ENCODE measurements at places on chromosomes 2 and 18.
A peak's percentile ranks its signal among the peaks of the same experiment; 100 is the strongest.

DNA sequence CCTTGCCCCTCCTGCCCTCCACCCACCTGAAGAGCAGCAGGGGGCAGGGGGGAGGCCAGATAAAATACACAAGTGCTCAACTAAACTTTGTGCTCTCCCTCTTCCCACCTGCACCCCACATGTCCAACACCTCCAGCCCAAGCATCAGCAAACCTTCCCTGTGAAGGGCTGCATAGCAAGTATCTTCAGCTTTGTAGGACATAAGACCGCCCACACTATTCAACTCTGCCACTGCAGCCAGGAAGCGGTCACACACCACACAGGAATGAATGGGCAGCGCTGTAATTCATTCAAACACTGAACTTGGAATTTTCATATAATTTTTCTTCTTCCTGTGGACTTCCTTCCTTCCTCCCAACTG, 27.5 kb downstream of the TFCP2L1 start:
- DNase-seq, result no peak

- no peak for DNase-seq
Measured at GRCh38 chr2:237270520-237270919, 143.4 kb downstream of the COL6A3 start.

DNA sequence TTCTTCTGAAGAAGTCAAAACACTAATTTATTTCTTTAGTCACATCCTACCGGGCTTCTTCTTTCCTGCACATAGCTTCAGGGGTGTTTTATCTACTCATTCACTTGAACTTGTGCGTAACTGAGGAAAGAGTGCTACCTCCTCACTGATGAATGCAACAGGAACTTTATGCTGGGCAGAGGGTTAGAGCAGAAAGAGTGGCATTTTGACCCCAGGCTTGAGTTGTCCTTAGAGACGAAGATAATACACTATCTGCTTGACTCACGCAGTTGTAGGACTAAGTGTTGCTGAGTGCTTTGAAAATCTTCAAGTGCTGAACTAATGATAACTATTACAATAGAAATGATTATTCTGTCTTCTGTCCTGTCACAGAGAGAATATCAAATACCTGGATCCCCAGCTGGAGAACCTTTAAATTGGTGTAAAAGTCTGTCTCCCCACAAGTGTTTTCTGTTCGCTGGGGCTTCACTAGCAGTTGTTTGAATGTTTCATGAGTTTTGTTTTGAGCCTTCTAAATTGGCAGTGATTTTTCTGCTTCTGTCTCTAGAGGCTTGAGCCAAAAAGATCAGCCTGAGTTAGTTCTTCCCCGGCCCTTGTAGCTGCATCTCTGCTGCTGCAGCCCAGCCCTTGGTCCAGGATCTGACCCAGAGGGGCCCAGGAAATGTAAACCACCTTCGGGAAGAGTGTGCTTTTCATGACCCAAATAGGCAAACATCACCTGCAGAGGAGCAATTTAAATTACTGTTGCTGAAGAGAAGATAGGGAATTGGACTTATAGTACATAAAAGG, 86.3 kb upstream of the LGALSL start:
- no peak for DNase-seq

GRCh38 chr2:31764169-31764568, 183.4 kb upstream of the SRD5A2 start:
- DNase-seq, result no peak

GRCh38 chr2:236576953-236577352, 7.3 kb downstream of the ACKR3 start:
- no peak for DNase-seq

- DNase-seq, result no peak
Measured at GRCh38 chr2:120483355-120483754, 137.4 kb downstream of the INHBB start.

GRCh38 chr18:26549263-26550094, 1.1 kb upstream of the KCTD1 start:
- peak; percentile 51 for DNase-seq

DNA sequence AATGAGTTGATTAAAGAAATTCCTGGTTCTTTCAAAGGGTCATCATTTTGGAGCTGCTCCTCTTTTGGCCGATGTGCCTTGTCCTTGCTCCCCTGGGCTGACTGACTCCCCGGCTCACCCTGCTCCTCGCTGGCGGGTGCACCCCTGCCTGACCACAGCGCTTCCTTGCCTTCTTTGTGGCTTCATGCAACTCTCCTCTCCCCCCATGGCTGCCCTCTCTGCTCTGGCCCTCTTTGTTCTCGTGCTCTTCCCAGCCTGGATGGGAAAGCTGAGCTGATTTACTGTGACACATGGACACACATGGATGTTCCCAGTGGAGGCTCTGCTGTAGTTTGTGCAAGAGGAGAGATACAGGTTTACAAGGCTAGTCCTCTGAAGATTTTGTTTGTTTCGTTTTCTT, 234.6 kb downstream of the HAUS1 start:
- DNase-seq, result no peak

DNA sequence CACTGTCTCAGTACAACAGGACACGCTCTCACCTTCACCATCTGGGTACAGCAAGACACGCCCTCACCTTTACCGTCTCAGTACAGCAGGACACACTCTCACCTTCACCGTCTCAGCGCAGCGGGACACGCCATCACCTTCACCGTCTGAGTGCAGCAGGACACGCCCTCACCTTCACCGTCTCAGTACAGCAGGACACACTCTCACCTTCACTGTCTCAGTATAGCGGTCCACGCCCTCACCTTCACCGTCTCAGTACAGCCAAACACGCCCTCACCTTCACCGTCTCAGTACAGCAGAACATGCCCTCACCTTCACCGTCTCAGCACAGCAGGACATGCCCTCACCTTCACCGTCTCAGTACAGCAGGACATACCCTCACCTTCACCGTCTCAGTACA, 109.9 kb upstream of the CTDP1 start:
- DNase-seq, result no peak

- DNase-seq, result no peak
Measured at GRCh38 chr18:79587226-79587741, 92.3 kb upstream of the CTDP1 start.

DNA sequence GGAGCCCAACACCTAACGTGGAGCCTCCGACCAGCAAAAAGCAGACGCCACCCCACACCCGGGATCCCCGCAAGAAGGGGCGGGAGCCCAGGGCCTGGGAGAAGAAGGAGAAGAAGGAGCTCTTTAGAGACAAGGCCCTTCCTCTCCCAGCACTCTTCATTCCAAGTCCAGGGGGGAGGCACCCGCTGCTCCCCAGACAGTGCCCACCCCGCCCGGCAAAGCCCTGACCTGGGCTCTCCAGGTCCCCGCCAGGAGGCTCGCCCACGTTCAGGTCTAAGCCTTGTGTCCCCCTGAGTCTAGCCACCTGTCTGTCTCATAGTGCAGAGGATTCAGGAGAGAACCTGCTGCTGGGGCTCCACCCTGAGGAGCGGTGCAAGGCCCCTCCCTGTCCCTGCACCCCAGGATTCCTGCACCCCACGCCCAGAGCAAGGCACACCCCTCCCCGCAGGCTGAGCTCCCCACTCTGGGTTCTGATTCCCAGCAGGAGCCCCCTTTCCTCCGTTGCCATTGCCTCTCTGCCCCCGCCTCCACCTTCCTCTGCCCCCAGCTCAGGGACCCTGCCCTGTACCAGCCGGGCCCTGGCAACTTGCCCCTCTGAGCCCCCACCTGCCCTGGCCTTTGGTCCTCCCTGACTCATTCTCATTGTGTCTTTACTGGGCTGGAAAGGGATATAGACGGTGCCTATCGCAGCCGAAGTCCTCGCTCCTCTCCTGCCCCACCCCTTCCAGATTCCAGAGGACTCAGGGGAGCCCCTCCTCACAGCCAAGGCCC, 33.5 kb upstream of the GPC1 start:
- DNase-seq, result no peak

DNA sequence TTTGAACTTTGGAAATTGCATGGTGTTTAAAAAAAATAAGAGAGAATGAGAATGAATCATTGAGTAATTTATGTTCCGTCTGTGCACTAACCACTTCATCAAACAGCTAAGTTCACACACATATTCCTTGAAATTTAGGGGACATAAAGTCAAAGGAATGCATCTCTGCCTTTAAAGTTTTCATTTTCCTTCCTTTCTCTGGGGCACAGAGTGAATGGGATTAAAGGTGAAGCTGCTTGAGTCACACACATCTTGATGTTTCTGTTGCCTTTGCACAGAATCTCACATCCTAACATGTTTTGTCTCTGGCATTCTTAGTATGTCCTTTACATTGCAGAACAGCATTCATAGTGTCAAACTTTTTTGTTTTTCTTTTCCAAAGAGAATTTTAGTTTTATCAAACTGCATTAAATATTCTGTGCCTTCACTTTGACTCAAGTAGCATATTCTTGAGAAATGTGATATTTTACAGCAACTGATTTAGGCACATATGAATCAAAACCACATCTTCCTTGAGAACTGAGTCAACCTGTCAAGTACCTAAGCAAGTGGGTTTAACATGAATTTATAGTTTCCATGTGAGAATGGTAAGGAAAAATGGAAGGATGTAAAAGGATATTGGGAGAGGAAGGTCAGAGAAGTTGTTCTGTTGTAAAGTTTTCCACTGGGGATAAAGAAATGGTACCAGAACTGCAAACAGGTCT, 169.1 kb upstream of the THUMPD2 start:
- peak; percentile 86 for DNase-seq

Data from fibroblast of skin of abdomen (primary cell).